KBM-7 (cell line): ENCODE measurements at places on chromosomes 11 and 22.

DNA sequence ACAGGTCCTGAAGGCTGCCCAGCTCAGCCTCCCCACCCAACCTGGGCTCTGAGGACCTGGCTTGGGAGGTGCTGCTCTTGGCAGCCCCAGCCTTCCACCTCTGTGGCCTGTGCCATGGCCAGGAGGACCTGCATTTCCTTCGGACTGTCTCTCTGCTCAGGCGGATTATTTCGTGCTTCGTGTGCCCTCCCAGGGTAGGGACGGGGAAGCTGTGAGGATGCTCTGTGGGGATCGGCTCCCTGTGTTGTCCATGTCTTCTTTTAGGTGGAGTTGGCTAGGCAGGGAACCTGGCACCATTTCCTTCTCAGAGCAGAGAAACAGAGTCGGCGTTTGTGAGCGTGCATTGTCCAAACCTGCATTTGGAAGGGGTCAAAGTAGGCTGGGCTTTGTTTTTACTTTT lies 34.1 kb downstream of the BCR start:
- no peak for DNase-seq

DNA sequence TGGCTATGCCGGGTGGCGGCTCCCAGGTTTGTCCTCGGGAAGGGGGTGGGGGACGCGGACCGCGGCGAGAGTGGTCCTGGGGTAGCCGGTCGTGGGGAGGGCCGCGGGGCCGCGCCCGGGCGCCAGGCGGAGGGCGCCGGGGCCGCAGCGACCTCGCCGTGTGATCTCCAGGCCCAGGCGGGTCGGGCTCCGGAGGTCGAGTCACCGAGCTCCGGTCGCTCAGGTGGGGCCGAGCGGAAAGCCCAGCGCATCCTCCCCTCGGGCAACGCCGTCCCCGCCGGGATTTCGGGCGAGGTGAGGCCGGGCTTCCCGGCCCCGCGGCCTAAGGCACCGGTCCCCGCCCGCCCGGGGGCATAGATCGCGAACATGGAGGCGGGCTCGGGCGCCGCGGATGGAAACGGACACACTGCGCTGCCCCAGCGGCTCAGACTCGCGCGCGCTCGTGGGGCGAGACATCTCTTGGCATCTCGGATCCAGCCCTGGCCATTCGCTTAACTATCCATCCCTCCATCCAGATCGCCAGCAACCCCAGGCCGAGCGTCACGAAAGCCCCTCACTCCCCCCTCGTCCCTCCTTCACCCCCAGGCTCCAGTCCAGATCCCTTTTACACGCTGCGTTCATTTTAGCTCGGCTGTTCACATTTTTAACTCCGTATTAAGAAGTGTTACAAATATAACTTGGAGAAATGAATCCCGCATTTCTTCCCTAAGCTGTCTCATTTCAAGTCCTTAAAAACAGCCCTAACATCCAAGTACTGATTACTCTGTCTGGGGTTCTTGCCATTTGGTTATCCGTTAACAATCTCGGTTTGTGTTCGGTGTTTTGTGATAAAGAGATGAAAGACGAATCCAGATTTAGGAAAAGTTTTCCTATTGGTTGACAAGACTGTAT lies 460 bp downstream of the ZC3H12C start:
- DNase-seq = peak; percentile 60

DNA sequence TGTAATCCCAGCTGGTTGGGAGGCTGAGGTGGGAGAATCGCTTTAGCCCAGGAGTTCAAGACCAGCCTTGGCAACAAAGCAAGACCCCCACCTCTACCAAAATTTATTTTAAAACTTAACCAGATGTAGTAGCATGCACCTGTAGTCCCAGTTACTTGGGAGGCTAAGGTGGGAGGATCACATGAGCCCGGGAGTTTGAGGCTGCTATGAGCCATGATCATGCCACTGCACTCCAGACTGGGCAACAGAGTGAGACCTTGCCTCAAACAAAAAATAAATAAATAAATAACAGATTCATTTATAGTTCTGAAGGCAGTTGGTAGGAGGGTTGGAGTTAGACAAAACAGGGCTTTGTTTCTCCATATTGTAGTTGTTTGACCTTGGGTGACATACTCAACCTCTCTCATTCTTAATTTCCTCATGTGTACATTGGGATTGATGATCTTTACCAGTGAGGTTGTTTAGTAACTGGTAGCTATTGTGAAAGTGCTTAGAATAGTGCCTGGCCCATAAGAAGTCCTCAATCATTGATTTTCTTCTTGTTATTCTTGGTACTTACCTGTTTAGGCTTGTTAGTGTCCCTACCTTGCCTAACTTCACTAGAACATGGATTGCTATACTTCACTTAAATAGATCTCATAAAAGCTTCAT lies 79.1 kb downstream of the EMSY start:
- no peak for DNase-seq

DNA sequence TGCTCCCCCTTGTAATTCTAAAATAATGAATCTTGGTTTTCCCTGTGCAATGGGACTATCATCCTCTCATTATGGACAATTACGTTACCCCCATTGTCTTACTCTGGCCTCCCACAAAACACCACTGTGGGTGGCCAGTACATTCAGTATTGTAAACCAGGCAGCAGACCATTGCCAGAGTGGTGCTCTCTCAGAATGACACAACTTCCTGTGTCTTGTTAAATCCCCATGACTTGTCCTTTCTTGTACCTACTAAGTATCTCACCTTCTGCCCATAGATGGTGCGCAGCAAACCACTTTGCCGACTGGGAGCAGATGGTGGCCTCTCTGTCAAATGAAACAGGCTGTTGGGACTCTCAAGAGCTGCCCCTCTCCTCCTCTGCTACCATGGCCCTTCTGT lies 287.1 kb upstream of the RAG2 start:
- no peak for DNase-seq

DNA sequence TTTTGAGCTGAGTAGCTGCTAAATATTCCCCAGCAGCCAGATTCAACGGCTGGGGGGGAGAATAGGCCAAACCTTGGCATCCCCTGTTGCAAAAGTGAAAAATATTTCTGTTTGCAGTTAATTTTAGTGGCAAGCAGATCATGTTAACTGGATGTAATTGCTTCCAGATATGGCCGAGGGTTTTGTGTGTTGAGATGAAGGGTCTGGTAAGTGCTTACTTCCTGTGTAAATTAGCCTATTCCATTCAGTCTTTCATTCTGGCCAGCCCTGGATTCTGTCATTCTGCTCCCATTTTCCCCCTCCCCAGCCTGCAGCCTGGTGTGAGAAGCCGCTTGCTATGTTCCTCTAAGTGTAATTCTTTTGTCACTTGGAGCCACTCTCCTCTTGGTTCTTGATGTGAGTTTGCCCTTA lies 17.4 kb downstream of the ZBTB16 start:
- no peak for DNase-seq

- no peak for DNase-seq
Observed at GRCh38 chr11:2860636-2861035, 24.9 kb downstream of the CDKN1C start.

DNA sequence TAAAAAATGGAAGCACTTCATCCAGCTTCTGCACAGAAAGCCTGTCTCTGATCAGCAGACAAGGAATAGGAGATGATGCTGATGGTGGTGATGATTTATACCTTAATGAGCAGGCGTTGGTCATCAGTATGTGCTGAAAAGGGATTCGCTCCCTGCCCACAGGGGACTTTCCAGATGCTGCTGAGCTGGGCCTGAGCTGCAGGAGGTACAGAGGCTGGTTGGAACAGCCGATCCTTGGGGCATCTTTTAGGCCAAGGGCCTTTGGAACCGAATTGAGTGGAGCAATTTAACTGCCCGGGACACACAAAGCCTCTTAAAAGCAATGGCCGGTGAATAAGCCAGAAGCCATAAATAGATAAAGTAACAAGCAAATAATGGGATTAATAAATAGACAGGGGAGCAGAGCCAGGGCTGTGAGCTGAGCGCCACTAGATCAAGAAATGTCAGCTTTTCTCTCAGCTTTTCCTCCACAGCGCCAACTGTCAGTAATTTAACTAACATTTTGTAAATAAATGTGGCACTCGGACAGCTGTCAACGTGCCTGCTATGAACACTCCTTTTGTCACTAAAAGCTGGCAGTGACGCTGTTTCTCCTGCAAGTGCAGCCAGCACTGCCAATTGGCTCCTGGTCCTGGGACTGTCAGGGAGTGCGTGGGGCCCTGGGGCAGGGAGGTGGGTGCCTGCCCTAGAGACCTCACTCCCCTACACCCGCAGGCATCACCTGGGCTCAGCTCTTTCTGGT lies 562.3 kb downstream of the NTM start:
- no peak for DNase-seq

DNA sequence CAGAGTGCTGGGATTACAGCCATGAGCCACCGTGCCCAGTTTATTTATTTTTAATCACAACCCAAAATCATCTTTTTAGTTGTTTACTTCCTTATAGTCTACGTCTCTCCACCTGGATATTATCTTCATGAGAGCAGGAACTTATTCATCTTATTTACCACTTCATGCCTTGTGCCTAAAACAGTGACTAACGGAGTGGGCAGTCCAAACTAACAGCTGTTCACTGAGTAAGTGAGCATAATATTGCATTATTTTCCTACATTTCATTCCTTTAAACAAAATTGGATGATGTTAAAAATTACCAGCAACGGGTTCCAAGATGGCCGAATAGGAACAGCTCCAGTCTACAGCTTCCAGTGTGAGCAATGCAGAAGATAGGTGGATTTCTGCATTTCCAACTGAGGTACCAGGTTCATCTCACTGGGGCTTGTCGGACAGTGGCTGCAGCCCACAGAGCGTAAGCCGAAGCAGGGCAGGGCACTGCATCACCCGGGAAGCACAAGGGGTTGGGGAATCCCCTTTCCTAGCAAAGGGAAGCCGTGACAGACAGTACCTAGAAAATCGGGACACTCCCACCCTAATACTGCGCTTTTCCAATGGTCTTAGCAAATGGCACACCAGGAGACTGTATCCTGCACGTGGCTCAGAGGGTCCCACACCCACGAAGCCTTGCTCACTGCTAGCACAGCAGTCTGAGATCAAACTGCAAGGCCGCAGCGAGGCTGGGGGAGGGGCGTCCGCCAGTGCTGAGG lies 14.1 kb downstream of the TMEM123 start:
- DNase-seq = no peak

DNA sequence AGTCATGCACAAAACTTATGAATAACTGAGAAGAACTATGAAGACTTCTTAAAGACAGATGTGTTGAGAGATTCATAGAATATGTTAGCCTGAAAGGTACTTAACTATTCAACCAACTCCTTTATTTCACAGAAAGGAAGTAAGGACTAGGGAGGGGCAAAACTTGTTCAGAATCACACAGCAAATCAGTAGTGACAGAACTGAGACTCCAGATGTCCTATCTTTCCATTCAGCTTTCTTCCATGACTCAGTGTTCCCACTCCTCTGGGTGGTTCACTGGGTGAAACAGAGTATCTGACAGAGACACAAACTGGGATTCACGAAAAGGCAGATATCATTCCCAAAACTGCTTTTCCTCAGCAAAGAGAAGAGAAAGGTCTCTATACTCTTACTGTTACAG lies 1053.3 kb downstream of the DLG2 start:
- no peak for DNase-seq

- no peak for DNase-seq
Observed at GRCh38 chr11:7905549-7905948, 25.5 kb downstream of the OR10A6 start.

- peak; percentile 80 for DNase-seq
Observed at GRCh38 chr22:36386900-36387708, 663 bp downstream of the MYH9 start.

GRCh38 chr11:95616256-95616804 lies 173.3 kb downstream of the FAM76B start:
- no peak for DNase-seq

DNA sequence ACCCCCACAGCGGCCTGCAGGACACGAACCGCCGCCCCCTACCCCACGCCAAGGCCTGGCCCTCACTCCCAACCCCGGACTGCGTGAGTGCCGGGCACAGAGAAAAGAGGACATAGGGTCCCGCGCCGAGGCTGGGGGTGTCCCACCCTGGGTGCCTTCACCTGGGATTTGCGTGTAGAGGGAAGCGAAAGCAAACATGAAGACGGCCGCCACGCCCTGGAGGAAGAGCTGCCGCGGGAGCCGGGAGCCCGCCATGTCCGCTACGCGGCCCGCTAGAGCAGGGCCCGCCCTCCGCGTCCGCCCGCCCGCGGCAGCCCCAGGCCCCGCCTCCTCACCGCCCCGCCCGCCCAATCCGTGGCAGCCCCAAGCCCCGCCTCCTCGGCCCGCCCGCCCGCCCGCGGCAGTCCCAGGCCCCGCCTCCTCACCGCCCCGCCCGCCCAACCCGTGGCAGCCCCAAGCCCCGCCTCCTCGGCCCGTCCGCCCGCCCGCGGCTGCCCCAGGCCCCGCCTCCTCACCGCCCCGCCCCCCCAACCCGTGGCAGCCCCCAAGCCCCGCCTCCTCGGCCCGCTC lies at the start of gene LMF2:
LMF2 (minus strand) TSS at position 282 of the 570 bp plus-strand sequence; CDS start at position 255, 27 bp downstream.
- DNase-seq = peak; percentile 57

DNA sequence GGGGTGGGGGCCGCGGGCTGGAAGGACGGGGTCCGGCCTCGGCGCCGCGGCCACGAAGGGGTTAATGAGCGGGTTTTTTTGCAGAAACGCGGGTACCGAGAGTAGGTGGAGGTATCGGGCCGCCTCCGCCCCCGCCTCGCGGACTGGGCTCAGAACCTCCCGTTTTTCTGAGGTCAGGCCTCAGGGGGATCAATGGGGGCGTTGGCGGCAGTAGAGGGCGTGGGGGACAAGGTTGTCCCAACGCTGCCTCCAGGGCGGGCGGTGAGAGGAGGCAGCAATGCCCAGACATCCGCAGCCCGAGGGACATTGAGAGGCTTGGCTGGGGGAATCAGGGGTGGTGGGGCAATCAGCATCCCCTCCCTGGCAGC lies 34.8 kb upstream of the PRODH start:
- no peak for DNase-seq

DNA sequence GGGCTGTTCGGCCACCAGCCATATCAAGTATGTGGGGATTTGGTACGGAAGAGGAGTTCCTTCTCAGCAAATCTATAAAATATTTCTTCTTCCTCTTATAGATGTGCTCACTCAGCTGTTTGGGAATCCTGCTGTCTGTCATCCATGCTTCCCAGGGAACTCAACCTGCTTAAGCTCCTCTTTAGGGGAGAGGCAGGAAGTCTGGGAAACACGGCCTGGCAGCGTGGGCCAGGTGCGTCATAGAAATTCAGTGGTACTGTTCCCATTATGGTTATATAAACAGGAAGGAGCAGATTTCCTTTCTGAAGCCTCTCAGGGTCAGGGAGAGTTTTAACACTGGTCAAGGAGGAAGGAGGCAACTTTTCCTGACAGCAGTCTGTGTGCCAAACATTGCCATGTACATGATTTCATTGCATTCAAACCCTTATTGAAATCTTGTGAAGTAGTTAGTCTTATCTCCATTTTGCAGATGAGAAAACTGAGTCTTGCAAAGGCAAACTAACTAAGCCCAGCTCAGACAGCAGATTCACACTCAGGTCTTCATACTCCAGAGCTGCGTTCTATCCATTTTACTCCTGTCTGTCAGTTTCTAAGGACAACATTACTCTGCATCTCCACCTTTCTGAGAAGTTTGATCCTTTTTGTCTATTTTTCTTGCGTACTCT lies 35.4 kb upstream of the AMOTL1 start:
- DNase-seq = peak; percentile 26
